ENCODE measurements at places on chromosomes 7 and 10. TPM values are rescaled to one million over a fixed set of nuclear protein-coding genes. Genes with fewer than 3 reads are reported as not detected.

DNA sequence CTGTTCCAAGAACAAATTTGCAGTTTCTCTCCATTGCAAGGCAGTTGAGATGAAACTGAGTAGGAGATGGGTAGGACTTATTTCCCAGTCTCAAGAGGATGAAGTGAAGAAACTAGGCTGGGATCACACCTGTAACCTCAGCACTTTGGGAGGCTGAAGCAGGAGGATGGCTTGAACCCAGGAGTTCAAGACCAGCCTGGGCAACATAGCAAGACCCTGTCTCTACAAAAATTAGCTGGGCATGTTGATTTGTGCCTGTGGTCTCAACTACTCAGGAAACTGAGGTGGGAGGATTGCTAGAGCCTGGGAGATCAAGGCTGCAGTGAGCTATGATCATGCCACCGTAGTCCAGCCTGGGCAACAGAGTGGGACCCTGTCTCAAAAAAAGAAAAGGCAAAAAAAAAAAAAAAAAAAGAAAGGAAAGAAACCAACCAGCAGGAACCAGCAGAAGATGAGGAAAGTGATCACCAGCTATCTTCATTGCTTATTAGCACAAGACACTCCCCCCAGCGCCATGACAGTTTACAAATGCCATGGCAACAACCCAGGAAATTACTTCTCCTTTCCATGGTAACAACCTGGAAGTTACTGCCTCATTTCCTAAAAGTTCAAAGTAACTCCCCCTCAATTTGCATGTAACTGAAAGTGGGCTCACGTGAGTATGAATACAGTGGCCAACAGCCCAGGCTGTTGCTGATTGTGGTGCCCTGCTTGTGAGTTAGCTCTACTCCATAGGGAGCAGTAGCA is 18.3 kb upstream of the ST8SIA6 start:
- DNase-seq, result no peak

Gene MPP7
- polyA plus RNA-seq, result 2.3 TPM

DNA sequence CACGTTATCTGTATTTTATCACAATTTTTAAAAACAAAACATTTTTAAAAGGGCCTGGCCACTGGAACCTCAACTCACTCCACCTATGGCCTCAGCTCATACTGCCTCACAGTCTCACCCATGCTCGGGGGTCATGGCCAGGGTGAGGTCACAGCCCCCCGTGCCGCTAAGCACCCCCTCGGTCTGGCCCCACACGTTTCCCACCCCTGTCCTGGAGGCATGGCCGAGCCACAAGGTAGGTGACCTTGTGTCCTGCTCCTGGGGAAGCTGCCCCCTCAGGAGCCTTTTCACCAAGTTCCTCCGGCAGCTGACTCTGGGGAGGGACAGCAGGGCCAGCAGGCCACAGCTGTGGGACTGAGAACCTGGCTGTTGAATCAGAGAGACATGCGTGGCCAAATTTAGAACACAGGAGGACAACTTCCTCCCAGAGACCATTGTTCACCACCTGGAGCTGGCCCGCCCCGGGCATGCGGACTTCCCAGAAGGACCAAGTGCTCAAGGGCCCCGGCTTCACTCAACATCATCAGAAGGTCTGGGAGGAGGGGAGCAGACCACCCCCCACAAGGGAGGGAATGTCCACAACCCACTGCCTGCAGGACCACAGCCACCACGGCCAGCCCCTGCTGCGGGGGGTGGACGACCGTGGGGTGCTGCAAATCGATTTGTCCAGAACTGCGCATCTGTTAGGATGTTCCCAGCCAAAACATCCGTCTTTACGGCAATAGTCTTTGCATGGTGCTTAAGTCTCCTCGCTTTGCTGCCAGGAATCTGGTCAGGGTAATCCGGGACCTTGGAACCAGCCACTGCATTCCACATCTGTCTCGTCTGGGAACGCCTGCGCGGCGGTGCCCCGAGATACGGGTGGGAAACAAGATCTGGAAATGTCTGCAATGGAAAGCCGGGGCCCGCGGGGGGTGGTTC is 48.6 kb upstream of the PDGFA start:
- no peak for DNase-seq

Gene CALU
- polyA plus RNA-seq, result 141 TPM

GRCh38 chr7:77426052-77426404 is 9.9 kb upstream of the GSAP start:
- DNase-seq, result no peak

DNA sequence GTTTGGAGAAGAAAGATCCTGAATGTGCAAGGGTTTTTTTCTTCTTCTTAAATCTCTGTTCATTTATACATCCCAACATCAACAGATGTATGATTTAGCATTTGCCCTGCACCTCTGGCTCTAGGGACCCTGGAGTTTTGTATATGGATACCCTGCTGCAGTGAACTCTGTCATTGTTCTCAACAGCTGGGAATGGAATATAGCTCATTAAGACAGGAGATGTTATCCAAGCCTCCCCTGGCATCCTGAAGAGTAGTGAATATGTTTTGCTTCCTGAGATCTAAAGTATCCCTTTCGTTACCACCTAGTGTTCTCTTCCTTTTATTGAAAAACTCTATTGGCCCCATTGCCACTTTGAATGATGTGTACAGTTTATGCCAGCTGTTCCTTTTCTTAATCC is 275.9 kb downstream of the EXOC4 start:
- DNase-seq, result no peak

- no peak for DNase-seq
Measured at GRCh38 chr7:113582471-113582870, 336.3 kb downstream of the PPP1R3A start.

GRCh38 chr7:29424295-29424983 is 139.2 kb upstream of the PRR15 start:
- no peak for DNase-seq

Gene SLF2
- polyA plus RNA-seq, result 11.5 TPM

Gene H2BK1
- not detected for polyA plus RNA-seq

DNA sequence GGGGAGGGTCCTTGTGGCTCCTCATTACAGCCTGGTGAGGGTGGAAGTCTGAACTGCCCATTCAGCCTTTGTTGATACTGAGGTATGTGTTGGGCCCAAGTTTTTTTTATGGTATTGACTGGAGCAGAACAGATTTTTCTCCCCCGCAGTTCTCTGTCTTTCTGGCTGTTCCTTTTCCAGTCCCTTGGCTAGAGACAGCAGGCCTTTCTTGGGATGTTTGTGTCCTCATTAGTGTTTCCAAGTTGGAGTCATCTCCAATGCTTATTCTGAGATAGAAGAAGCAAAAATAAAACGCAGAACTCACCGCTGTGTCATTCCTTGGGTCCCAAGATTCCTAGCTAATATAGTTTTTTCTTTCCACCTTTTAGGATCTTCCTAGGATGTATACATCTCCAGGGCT is 193.3 kb downstream of the RAMP3 start:
- no peak for DNase-seq

DNA sequence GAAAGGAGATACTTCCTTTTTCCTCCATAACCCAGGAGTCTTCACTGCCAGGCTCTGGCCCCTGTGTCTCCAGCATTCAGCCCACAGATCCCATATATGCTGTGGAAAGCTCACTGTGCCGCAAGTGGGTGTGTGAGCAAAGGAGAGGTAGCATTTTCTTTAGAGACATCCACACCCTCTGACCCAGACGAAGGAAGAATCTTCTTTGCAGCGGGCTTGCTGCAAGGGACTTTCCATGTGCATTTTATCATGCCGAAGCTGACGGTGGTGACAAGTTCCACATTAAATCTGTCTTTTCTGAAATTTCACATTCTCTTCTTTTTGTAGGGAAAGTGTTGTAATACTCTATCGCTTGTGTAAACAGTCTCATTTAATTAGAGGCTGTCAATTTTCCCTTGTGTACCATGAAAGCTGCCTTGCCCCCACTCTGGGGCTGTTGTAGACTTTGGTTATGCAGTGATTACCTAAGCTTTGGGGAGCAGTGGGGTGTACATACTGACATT is 409.5 kb downstream of the SUGCT start:
- no peak for DNase-seq

Gene GPRIN2
- polyA plus RNA-seq, result not detected

Gene ACTR1A
- 101 TPM for polyA plus RNA-seq

DNA sequence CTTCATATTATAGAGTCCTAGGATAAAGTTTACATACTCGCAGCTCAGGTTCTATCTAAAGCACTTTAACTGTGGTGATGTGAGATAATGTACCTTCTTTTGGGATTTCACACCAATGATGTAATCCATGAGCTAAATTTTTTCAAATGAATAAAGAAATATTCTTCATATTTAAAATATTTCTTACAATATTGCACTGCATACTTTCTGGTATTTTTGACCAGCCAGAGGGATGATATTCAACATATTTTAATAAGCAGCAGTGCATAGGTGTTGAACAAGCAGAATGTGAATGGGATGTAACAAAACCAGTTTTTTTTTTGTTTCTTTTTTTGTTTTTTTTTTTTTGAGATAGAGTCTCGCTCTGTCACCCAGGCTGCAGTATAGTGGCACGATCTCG is 73.2 kb upstream of the TRIM24 start:
- DNase-seq, result no peak

- peak; percentile 41 for DNase-seq
Measured at GRCh38 chr7:1076184-1077072, 11.5 kb upstream of the GPER1 start.

Gene FRAT2
- 3.2 TPM for polyA plus RNA-seq

- peak; percentile 72 for DNase-seq
Measured at GRCh38 chr10:70549962-70550458, 52.5 kb downstream of the PRF1 start.

- peak; percentile 97 for DNase-seq
Measured at GRCh38 chr7:150368096-150368883, at the start of gene REPIN1. Gene REPIN1 (plus strand): TSS chr7:150368822. CDS start chr7:150369712, 890 bp downstream.

GRCh38 chr10:122665946-122666345 is 33.7 kb downstream of the C10orf120 start:
- no peak for DNase-seq

Gene EBLN1
- not detected for polyA plus RNA-seq

GRCh38 chr10:126072622-126073021 is 176.3 kb downstream of the FANK1 start:
- no peak for DNase-seq

- no peak for DNase-seq
Measured at GRCh38 chr10:4280461-4281189, 495.6 kb upstream of the KLF6 start.

Gene UNCX
- not detected for polyA plus RNA-seq

GRCh38 chr10:68561865-68562649 is 1.9 kb downstream of the TET1 start:
- DNase-seq, result no peak

GRCh38 chr10:34906067-34906965 is 91.2 kb upstream of the PARD3 start:
- peak; percentile 61 for DNase-seq

GRCh38 chr7:28169230-28169629 is 11.4 kb downstream of the JAZF1 start:
- DNase-seq, result no peak

Gene EVX1
- not detected for polyA plus RNA-seq

GRCh38 chr10:70688828-70689227 is 16.5 kb downstream of the ADAMTS14 start:
- no peak for DNase-seq

- DNase-seq, result no peak
Measured at GRCh38 chr10:89279421-89279869, 22.4 kb upstream of the IFIT2 start.

DNA sequence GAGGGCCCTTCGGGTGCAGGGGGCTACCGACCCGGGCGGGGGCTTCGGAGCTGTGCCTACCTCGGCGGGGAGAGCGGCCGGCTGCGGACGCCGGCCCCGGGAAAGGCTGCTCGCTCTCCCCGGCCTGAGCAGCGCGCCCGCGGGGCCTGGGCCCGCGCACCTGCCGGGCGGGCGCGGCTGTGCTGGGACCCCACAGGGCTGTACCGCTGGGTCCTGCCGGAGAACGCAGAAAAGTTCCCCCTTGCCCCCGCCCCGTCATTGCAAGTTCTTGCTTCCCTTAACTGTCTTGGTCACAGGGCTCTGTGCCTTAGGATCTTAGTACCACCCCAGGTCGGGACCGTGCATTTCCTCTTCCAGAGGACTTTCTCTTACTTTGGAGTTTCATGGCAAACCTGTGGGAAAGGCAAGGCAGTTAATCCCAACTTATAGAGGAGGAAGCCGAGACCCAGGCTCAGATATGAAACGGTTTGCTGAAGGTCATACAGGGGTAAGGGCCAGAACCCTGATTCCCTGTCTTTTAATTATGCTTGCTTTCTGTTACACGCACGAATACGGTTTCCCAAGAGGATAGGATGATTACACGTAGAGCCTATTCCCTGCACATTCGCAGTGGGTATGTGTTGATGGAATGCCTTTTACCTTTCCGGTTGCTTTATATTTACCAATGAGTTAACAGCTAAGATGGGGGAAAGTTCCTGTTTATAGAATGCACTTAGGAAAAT is 652 bp downstream of the PCGF5 start:
- peak; percentile 27 for DNase-seq

DNA sequence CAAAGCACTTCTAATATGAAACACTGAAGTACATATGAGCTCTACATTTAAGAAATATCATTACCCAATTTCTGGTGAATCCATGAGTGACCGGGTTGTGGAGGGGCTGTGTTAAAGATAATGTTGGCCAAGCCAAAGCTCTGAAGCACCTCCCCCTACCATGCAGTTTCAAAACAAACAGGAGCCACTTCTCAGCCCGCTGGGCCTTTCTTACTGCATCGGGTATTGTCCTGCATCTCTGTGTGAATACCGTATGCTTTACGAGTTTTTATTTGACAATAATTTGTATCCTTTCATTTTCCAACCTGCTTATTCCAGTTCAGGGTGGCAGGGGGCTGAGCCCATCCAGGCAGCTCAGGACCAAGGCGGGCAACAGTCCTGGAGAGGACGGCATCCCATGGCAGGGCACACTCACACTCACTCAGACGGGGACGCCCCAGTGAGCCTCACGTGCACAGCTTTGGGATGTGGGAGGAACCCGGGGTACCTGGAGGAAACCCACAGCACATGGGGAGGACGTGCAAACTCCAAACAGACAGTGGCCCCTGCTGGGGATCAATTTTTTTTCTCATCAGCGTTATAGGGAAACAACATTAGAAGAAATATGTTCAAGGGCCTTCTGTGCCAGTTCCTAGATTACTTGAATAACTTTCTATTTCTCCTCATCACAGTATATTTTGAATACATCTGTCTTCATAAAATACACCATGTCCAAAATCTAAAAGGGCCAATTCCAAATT is 1.9 kb downstream of the RNF32 start:
- no peak for DNase-seq

- DNase-seq, result no peak
Measured at GRCh38 chr7:142908921-142909890, 23.7 kb upstream of the TRPV6 start.

All from psoas muscle (tissue), 8 donors.